ENCODE measurements at places on chromosomes 2 and 18. TPM values are rescaled to one million over a fixed set of nuclear protein-coding genes. Genes with fewer than 3 reads are reported as not detected.

PELI1 gene
- total RNA-seq, result 35.1 TPM

RAB27B gene
- 17.4 TPM for total RNA-seq

BCL11A gene
- 128 TPM for total RNA-seq

POLR1A gene
- 16.6 TPM for total RNA-seq

CNGA3 gene
- total RNA-seq, result 3.0 TPM

GCG gene
- not detected for total RNA-seq

KIF5C gene
- 340 TPM for total RNA-seq

DGUOK gene
- 39.7 TPM for total RNA-seq

GRCh38 chr2:190413421-190413820 is 5.3 kb downstream of the MFSD6 start:
- DNase-seq, result no peak

GRCh38 chr18:13791181-13791580 is 32.8 kb upstream of the MC5R start:
- no peak for DNase-seq

- no peak for DNase-seq
Measured at GRCh38 chr18:55400590-55401541, 187.1 kb downstream of the TCF4 start.

GRCh38 chr2:120398051-120398995 is 52.4 kb downstream of the INHBB start:
- DNase-seq, result no peak

DNA sequence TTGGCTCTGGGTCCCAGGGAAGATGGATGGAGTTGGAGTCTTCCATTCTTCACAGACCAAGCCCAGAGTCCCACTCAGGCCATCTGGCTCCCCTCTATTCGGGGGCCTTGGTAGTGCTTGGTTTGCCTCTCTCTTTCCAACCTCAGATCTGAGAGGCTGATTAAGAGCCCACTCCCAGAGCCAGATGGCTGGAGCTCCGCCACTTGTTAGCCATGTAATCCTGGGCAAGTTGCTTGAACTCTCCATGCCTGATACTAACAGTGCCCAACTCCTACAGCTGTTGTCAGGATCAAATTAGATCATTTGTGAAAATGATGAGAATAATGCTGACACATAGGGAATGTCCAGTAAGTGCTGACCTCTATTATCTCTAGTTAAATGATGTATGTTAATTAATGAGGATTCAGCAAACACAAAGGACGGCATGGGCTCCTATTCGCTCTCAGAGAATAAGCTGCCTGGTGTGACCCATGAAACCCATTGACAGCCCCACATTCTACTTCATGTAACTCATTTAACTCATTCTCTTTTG is 46.6 kb upstream of the SLC14A1 start:
- DNase-seq, result no peak

DNA sequence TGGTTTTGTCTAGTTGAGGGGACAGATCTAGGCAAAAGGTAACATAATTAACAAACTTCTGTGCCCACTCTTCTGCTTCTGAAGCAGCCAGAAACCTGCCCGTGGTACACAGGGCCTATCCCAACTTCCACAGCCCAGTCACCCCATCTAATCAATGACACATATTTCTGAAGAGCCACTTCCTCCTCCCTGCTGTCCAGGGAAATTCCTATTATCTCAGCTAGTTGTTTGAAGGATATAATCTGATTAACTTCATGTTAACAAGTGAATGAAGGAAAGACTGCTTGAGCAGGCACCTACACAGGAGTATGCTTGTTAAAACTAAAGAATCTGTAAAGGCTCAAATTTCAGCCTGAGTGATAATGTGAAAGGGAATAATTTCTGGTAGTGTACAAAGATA is 61.4 kb downstream of the CCDC148 start:
- no peak for DNase-seq

DNA sequence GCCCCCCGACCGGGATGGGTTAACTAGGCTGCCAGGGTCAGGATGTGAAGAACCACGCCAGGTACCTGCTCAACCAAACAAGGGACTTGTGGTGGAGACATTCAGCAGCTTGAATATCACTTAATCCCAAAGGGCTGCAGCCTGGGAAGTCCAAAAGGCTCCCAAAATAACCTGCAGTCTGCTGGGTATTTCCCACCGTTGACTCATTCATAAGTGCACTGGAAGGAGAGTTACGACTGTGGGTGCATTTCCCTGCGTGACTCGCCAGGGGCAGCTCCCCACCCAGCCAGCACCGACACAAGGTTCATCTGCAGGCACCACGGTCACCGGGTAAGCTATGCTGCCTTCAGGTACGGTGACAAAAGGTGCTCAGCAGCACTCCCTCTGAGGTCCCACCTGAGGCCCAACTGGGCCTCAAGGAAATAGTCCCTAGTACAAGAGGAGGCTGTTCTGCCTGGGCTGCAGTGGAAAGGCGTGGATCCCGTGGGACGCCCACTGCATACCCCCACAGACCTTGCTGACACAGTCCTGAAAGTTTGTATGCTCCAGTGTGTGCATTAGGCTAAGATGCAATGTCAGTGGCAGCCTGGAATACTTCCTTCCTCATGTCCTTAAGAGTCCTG is 86.5 kb downstream of the UXS1 start:
- DNase-seq, result no peak

DNA sequence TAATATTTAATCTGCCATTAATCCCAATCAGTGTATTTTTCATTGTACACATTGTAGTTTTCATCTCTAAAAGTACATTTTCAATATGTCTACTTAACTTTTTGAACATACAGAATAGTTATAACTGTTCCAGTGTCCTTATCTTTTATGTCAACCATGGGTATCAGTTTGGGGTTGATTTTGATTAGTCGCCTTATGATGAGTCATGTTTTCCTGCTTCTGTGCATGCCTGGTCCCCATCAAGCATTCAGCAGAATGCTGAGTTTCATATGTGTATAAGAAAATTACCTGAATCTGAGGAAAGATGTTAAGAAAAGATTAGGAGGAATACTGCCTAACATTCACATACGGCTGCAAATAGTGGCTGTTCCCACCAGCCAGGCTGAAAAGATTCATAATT is 17.7 kb downstream of the SPDYA start:
- no peak for DNase-seq

- DNase-seq, result no peak
Measured at GRCh38 chr18:39462436-39462835, 1896.8 kb upstream of the CELF4 start.

- no peak for DNase-seq
Measured at GRCh38 chr2:201257381-201257955, 2.9 kb upstream of the CASP8 start.

Data from cerebellum (tissue), 4 donors.